ENCODE measurements at places on chromosomes 5 and 9.

- ATAC-seq: no peak
Measured at GRCh38 chr9:112479221-112479620, 7.4 kb upstream of the KIAA1958 start.

DNA sequence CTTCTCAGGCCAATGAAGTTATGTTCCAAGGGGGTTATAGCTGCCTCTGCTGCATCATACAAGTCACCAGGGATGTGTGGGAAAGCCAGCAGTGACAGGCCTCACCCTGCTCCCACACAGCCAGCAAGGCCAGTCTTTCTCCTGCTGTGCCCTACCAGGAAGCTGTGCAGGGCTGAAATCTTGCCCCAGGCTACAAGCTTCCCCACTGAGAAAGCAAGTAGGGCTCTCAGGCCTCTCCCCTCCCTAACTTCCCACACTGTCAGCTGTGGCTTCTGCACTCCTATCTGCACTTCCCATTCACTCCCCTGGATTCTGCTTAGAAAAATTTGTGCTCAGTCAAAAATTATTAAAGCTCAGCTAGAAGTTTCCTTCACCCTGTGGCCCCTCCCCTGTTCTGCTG lies 611.2 kb upstream of the ZNF608 start:
- ATAC-seq: no peak

GRCh38 chr5:7320701-7321301 lies 75.1 kb upstream of the ADCY2 start:
- no peak for ATAC-seq

DNA sequence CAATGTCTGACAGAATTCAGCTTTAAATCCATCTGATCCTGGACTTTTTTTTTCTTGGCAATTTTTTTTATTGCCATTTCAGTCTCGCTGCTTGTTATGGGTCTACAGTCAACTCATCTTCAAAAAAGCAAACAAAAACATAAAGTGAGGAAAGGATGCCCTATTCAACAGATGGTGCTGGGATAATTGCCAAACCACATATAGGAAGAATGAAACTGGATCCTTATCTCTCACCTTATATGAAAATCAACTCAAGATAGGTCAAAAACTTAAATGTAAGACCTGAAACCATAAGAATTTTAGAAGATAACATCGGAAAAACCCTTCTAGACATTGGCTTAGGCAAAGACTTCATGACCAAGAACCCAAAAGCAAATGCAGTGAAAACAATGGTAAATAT lies 389.1 kb upstream of the ST8SIA4 start:
- ATAC-seq: no peak

- no peak for ATAC-seq
Measured at GRCh38 chr5:123455095-123455494, 31.9 kb upstream of the CEP120 start.

Data from SK-N-SH treated with all-trans-retinoic acid at 6 μM for 48 hours (cell line).